Activated naive CD4-positive, alpha-beta T cell treated with anti-CD3 and anti-CD28 coated beads, Interleukin-2, amount 50 U/mL, for 16 hours (primary cell): ENCODE measurements at places on chromosomes 6 and 20.

- no peak for DNase-seq
Observed at GRCh38 chr6:64299176-64299575, 663.6 kb downstream of the PHF3 start.

DNA sequence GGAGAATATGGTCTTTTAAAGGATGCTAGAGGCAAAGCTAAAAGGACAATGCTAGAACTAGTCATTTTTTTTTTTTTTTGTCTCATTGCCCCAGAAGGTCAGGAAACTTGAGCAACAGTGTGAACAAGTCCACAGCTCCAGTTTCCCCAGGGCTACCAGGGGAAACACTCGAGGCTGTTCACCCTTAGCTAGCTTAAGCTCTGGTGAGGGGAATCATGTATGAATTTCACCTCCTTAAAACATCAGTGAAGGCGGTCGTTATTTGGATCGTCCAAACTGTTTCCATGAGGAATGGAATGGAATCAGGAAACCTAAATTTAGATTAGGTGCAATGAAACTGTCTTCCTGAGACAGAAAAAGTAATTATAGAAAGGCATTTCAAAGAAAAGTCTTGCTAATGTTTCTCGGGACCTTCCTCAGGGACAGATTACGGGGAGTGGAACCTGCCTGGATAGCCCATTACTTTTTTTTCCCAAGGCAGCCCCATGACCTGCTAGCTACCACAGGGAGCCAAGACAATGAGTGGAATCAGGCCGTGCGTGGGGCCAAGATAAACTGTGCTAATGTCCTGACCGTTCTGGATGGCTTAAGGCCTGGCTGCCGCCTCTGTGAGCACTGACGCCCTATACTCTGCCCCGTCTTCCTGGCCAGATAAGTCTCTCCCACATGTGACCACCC is 164.8 kb upstream of the SGK1 start:
- DNase-seq: no peak

DNA sequence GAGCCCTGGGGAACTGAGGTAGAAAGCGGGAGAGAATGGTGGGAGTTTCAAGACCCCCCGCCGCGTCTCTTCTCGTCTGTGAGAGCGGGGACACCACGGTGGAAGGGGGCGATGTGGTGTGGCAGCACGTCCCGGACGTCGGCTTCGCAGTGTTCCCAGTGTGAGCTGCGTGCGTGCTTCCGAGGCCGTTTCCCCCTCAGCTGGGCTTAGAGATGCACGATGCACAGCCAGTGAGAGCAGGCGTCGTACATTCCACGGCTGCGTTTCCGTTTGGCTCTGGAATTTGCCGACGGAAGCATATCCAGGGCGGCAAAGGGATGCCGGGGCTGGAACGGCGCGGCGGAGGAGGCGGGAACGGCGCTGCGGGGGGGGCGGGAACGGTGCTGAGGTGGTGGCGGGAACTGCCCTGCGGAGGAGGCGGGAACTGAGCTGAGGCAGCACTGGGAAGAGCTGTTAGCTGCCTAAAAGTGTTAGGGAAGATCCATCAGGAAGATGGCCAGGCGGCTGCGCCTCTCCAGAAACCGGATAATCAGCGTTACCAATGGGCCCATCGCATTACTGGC is 37.7 kb downstream of the KIF25 start:
- DNase-seq: no peak

DNA sequence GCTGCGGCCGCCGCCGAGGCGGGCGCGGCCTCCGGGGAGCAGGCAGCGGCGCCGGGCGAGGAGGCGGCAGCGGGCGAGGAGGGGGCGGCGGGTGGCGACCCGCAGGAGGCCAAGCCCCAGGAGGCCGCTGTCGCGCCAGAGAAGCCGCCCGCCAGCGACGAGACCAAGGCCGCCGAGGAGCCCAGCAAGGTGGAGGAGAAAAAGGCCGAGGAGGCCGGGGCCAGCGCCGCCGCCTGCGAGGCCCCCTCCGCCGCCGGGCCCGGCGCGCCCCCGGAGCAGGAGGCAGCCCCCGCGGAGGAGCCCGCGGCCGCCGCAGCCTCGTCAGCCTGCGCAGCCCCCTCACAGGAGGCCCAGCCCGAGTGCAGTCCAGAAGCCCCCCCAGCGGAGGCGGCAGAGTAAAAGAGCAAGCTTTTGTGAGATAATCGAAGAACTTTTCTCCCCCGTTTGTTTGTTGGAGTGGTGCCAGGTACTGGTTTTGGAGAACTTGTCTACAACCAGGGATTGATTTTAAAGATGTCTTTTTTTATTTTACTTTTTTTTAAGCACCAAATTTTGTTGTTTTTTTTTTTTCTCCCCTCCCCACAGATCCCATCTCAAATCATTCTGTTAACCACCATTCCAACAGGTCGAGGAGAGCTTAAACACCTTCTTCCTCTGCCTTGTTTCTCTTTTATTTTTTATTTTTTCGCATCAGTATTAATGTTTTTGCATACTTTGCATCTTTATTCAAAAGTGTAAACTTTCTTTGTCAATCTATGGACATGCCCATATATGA is 3.2 kb downstream of the MARCKS start:
- no peak for DNase-seq

- DNase-seq: no peak
Observed at GRCh38 chr6:22029171-22029570, 267.7 kb downstream of the PRL start.

GRCh38 chr6:166683477-166683876 is 56.4 kb upstream of the RPS6KA2 start:
- no peak for DNase-seq

DNA sequence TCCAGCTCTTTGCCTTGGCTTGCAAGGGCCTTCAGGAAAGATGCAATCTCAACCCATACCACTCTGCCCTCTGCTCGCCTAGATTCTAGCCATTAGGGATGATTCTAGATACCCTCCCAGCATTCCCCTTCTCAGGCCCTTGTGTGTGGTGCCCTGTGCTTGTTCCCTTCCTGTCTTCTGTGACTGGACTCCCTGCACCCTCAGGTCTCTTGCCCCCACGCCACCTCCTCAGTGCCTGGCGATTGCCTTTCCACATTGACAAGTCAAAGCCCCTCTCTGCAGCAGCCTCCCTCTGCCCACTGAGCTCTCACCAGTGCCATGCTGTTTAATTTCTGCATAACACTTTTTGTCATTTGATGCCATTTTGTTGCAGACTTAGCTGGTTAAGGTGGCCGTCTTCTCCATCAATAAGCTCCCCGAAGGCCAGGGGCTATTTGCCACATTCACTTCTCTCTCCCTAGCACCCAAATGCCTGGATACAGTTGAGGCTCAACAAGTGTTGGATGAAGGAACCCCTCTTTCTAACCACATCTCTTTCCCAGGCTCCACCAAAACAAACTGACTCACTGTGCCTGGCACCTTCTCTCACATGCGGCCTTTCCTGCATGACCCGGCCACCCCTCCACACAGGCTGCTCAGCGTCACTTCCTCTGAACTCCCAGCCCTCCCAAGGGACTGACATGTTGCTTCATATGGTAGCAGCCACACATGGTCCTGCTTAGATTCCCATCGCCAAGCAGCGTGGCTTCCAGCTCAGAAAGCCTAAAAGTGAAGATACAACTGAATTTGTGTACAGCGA is 4.6 kb upstream of the TXNDC5 start:
- no peak for DNase-seq

- no peak for DNase-seq
Observed at GRCh38 chr6:63305277-63305676, 14.5 kb downstream of the LGSN start.

DNA sequence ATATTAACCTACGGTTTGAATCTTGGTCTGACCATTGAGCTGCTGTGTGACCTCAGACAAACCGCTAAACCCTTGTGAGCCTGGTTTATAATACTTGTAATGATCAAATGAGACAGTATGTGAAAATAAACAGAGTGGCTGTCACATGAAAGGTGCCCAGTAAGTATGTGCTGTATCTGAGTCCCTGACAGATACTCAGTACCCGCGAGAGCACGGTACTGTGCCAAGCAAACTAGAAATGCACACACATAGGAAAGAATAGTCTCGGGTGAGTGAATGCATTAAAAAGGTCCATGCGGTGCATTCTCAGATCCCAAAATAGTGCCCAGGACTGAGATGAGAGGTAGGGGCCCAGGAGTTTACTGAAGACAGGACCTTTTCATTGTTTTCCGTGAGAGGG is 93.3 kb downstream of the PPP1R14C start:
- DNase-seq: no peak

- no peak for DNase-seq
Observed at GRCh38 chr6:160030103-160030502, 61.2 kb downstream of the IGF2R start.

GRCh38 chr6:3619800-3620199 is 131.7 kb downstream of the PXDC1 start:
- DNase-seq: no peak

- no peak for DNase-seq
Observed at GRCh38 chr6:5214570-5215052, 46.1 kb downstream of the LYRM4 start.

DNA sequence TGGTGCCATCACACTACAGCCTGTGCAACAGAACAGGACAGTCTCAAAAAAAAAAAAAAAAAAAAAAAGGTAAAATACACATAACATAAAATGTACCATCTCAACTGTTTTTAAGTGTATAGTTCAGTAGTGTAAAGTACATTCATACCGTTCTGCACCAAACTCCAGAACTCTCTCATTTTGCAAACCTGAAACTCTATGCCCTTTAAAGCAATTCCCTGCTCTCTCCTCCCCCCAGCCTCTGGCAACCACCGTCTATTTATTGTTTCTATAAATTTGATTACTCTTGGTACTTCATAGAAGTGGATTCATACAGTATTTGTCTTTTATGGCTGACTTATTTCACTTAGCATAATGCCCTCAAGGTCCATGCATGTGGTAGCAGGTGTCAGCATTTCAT is 12.9 kb downstream of the RIPOR2 start:
- peak; percentile 39 for DNase-seq

DNA sequence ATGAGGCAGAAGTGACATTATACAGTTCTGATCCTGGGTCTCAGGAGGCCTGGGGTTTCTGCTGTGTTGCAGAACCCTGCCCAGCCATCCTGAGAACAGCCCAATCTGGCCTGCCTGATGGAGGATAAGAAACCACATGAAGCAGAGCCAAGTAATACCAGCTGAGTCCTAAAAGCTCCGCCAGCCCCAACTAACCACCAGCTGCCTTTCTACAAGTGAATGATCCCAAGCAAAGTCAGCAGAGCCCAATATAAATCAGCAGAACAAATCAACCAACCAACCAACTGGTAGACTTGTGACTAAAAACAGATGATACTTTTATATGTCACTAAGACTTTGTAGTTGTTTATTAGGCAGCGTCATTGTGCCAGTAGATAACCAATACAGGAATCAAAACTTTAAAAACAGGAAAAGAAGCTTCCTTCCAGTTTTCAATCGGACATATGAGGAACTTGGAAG is 52.1 kb downstream of the SNX5 start:
- DNase-seq: no peak

- no peak for DNase-seq
Observed at GRCh38 chr6:25756382-25757363, 2.1 kb downstream of the SLC17A4 start.

GRCh38 chr6:89775150-89775549 is 44.4 kb downstream of the MDN1 start:
- no peak for DNase-seq

DNA sequence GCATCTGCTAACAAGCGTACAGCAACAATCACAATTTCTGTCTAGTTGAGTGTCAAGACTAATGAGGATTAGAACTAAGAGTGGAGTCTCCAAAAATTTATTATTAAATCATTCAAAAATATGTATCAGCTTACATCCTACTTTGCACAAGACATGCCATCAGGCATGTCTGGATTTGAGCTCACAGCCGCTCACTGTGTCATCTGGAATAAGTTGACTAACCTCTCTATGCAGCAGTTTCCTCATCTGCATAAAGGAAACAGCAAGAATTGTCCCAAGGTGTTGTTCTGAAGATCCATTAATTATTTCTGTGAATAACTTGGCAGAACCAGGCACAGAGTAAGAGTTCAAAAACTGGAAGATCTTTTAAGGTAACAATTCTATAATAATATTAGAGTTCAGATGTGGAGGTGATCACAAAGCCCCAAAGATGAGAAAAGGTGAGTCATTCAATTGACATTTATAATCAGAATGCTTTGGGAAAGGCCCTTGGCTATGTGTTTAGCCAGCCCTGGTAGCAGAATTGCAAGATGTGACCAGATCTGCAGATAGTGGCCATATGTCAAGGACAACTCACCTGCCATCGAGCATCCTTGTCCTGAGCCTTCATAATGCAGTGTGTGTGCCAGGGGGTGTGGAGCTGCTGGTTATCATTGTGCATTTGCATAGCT is 264.0 kb downstream of the FOXA2 start:
- DNase-seq: no peak

DNA sequence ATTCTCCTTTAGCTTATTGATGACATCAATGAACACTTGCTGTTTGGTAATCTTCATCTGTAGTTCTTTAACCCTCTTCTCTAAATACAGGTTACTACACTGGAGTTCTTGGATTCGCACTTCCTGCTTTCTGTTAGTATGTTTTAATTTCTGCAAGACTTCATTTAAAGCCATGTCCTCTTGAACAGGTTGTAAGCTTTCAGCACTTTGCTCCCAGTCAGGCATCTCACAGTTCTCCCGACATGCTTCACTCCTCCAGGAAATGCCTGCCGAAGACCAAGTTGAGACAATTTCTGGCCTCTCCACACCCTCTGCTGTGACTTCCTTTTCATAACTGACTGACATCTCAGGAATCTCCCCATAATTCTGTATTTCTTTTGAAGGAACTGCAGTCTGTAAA is 15.8 kb downstream of the CAGE1 start:
- no peak for DNase-seq

DNA sequence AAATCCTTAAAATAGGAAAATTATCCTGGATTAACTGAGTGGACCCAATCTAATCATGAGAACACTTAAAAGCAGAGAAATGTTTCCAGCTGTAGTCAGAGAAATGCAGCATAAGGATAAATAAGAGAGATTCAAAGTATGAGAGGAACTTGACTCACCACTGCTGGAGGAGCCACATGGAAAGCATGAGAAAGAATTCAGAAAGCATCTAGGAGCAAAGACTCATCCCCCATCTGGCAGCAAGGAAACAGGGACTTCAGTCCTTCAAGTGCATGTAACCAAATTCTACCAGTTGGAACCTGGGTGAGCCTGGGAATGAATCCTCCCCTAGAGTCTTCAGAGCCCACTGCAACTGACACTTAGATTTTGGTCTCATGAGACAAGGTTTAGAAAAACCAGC is 33.7 kb downstream of the RNF146 start:
- DNase-seq: no peak

DNA sequence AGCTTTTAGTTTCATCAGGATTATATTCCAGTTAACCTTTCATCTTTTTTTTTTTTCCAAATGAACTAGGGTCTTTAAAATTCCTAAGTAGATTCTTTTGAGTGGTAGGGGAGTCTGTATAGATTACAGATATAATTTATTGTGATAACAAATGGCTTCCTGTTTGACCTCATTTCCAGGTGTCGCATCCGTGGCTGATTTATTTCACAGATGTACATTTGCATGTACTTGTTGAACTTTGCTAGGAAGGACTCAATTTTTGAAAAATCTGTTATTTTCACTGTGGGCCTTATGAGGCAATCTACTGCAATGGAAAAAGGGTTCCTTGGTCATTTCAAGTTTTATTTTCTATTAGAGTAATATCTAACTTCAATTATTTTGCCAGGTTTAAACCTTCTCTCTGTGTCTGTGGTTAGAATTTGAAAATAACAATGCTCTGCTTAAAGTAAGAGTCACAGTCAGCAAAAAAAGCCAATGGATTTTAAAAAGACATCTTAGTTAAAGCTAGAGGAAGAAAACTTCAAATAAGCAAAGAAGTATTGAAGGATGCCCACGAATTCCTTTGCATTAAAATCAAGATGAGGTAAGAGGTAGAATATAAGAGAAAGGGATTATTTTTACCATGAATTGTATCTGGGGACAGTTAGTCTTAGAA is 57.9 kb downstream of the SAMD5 start:
- DNase-seq: no peak
